ENCODE measurements at places on chromosomes 3 and 15.

GRCh38 chr15:55858661-55859060 lies 115.7 kb upstream of the PRTG start:
- DNase-seq = no peak

GRCh38 chr3:98529856-98530459 lies 1.8 kb upstream of the GPR15 start:
- no peak for DNase-seq

DNA sequence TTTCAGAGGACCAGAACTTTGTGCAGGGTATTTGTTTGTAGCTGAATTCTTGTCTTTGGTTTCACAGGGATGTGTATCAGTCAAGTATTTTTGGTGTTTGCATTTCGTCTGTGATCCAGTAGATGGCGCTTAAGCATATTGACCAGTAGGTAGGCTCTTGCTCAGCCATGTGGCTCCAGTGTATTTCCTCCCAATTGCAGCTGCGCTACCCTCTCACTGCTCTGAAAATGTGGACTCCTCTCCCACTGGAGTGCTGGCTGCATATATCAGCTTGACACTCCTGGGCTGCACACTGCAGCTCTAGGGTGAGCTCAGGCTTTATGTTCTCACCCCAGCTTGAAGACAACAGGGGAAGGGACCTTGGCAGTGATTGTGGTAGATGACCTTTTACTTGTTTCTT lies 1264.3 kb upstream of the ALCAM start:
- DNase-seq = peak; percentile 25

DNA sequence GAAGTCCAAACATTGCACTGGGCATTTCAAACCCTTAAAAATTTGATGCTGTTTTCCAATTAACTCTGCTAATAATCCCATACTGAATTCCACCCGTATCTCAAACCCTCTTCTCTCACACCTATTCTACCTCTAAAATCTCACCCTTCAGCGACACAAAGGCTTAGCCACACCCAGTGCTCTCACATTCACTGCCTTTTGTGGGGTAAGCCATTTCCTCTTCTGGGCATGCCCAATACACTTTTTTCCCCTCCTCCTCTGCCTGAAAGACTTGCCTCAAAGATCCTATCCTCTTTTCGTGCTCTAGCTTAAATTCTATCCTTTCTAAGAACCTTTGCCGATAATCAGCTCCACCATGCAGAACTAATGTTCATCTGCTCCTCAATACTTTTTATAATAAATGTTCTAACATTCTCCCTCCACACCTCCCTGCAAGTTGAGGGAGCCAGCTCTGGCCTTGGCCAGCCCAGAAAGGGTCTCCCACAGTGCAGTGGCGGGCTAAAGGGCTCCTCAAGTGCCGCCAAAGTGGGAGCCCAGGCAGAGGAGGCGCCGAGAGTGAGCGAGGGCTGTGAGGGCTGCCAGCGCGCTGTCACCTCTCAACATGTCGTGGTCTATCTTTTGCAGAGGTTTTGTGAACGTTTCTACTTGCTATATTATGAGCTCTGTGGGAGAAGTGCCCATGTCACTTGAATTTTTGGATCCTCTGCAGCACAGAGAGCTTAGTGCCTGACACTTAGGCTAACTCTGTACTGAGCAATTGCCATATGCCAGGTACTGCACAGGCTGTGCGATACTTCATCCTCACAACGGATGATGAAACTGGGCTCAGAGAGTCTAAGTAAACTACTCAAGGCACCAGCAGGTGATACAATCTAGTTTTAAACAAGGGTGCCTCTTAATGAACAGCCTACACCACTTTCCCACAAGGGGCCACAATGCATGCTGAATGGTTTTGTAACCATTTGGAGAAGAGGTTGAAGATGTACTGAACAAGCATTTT lies 53.6 kb upstream of the BCL6 start:
- DNase-seq = no peak

- no peak for DNase-seq
Measured at GRCh38 chr3:9767418-9767817, 2.3 kb downstream of the CAMK1 start.

GRCh38 chr15:29736744-29737020 lies 85.6 kb downstream of the TJP1 start:
- DNase-seq = no peak
